Astrocyte of the spinal cord (primary cell): ENCODE measurements at places on chromosomes 5 and 9.

DNA sequence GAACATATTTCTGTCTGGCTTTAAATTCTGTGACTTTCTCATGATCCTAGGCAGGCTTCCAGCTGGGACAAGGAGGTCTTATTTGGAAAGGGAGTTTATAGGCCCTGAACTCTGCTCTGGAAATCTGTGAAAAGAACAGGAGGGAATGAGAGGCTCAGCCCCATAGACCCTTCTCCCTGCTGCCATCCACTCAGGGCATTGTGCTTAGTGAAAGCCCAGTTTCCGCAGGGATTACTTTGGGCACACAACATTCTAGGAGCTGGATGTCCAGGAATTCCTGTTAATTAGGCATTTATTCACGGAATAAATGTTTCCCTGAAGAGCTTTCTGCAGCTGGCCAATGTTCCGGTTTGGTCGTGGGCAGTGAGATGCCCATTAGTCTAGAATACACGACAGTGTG lies 32.7 kb upstream of the COL15A1 start:
- DNase-seq: no peak

- DNase-seq: peak; percentile 22
Measured at GRCh38 chr9:128683340-128684064, 5.5 kb upstream of the SET start.

DNA sequence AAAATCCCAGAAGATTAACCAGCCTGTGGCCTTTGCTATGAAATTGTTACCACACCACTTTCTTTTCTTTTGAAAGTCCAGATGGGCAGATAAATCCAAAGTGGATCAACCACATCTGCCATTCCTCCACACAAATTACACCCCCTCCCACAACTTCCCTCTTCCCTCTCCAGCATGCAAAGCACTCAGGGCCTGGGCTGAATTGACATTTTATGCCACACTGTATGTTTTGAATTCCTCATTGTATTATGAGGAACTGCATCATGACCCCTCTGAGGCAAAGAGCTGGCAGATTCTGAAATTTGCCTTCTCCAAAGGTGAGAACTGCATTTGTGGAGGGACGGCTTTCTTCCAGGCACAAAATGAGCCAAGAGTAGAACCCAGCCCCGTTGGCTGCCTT lies 589.2 kb upstream of the KLF4 start:
- no peak for DNase-seq

DNA sequence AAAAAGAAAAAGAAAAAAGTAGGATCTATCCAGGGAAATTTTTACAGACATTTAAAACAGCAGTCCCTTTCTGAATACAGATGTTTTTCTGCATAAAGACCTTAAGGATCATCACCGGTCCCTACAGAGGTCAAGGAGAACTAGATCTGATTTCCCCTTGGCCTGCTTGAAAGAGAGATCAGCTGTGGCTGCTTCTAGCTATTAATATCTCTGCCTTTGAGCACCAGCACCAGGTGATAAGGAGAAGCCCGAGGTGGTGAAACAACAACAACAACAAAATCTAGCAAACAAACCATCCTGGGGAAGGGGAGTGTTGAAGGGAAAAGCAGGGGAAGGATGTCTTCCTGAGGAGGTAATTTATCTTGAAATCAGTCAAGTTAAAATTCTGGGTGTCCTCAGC lies 42.1 kb downstream of the ZNF366 start:
- no peak for DNase-seq

- DNase-seq: no peak
Measured at GRCh38 chr9:94625835-94626234, 13.5 kb downstream of the FBP1 start.

GRCh38 chr9:69885474-69885929 lies 64.9 kb downstream of the CFAP95 start:
- peak; percentile 69 for DNase-seq

- no peak for DNase-seq
Measured at GRCh38 chr9:7461791-7462190, 337.8 kb downstream of the DMAC1 start.

- no peak for DNase-seq
Measured at GRCh38 chr5:2737273-2738155, 14.0 kb downstream of the IRX2 start.

DNA sequence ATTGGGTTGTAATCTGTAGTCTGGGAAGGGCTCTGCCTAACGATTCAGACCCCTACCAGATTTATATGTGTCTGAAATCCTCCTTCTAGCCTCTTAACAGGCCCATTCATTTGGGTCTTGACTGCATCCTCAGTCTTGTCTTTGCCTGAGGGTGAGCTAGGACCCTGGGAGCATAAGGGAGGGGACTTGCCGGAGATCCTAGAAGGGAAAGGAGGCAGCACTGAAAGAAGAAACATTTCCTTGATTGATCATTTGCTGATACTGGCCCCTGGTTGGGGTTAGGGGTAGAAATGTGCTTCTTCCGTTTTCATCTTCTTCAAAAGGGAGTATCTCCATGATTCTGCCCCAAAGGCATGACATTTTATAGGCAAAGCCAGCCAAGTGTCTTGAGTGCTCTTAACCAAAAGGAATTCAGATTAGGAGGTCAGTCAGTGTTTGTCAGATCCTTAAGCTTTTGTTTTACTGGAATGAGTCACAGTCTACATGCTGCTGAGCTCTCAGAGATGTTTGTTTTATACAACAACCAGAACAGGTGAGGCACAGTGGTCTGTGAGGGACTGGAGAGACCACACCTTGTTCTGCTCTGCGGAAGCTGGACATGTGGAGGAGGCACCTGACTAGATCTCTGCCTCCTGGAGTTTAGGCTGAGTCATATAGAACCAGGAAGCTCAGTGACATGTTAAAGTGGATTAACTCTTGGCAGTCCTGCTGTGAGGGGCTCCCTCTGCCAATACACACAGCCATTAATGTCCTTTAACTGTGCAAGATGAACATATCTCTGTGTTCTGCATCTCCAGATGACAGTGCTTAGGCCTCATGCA lies 37.7 kb downstream of the PCDHAC2 start:
- DNase-seq: no peak

GRCh38 chr9:75957116-75957515 lies 66.6 kb downstream of the PCSK5 start:
- DNase-seq: no peak

DNA sequence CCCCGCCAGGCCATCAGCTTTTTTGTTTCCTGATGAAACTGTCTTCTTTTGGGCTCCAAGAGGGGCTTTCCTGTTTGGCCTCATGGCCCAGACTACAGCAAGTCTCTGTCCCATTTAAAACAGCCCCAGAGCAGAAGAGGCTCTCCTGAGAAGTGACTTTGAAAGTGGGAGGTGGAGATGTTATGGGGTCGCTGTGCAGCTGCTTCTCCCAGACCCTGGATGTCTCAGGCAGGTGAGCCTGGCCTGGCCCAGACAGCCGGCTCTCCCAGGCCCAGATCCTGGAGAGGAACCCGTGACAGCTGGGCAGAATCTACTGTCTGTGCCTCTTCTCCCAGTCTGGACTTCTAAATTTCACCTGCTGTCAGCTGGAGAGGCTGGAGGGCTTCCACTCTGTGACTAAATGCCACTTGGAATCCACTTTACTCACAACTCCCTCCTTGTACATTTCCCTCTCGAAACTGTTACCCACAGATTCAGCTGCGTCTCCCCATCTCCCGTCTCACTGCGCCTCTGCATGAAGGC lies 20.6 kb downstream of the FAM78A start:
- DNase-seq: no peak

DNA sequence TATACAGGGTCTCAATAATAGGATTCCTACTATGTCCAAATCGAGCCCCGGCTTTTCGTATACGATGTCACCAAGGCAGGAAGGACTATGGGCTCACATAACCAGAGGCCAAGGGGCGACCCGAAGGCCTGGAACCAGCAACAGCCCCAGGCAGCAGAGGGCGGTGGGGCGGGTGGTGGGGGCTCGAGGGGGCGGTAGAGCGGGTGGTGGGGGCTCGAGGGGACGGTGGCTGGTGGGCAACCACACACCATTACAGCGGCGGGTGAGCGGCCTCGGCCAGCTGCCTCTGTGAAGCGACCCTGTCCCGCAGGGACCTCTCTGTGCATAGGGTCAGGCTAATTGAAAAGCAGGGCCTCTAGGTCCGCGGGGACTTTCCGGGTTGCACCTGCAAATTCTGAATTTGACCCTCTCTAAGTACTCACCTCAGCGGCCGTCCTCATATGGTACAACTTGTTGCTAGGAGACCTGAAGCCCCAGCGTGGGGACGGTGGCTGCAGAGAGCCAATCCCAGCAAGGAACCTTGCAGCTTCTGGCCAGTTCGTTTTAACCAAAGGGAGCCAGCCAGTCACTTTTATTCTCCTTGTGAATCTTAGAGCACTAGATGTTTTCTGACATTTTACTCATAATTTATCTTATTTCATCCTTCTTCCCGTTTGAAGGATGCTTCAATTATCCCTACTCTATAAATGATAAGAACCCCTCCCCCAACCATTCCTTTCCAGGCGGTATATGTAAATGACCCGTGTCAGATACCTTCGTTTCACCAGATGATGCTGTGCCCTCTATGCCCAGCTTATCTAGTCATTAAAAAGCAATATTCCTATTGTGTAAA lies at the start of gene NME5:
Gene NME5 (minus strand): TSS at position 480 of the 832 bp plus-strand sequence. CDS start 648 bp downstream, outside the sequence.
- DNase-seq: peak; percentile 71

DNA sequence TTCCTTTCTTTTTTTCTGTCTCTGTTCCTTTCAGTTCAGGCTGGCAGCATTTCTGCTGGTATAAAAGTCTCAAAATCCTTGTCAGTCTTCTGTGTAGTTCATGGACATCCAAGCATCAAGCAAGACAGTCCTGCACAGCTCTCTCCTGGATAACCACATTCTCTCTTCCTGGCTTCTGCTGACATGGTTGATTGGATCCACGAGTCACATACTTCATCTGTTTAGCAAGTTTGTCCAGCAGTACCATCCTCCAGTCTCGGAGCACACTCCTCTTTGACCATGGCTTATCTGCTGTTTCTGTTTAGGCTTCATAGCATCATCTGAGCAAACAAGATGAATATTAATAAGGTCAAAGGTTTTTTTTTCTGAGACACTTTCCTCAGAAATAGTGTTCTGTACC lies 220.8 kb downstream of the KDM4C start:
- no peak for DNase-seq

- DNase-seq: no peak
Measured at GRCh38 chr5:8019719-8020218, 150.8 kb downstream of the MTRR start.

- DNase-seq: peak; percentile 86
Measured at GRCh38 chr9:37027582-37028419, 6.3 kb downstream of the PAX5 start.

DNA sequence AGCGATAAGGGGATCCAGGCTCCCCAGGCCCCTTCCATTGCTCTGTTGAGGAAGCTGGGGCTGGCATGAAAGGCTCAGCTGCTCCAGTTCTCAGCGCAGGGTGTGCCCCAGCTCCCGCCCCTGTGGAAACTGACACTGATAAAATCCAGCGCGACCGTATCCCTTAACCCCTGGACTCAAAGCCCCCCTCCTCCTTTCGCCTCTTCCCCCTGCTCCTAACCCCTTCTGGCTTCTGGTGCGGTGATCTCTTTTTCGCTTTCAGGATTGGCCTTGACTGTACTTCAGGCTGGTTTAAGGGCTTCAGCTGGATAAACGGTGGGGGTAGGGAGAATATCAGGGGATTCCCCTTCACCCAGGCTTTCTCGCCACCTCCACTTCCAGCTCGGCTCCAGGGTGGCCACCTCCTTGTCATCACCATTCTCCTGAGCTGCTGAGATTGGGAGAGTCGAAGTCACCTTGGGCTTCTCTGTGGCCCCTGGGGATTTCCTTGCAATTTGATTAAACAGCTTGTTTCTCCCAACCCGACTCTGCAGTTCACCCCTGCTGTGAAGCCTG lies 843 bp downstream of the BSPRY start:
- no peak for DNase-seq
